ENCODE measurements at places on chromosomes 6 and 20. TPM values are rescaled to one million over a fixed set of nuclear protein-coding genes. Genes with fewer than 3 reads are reported as not detected.

The TCP11 gene
- total RNA-seq: not detected

The LPA gene
- not detected for total RNA-seq

The ARMH2 gene
- total RNA-seq: not detected

- H3K27me3 ChIP-seq: no peaks in the 10 kb centered on the region
- H3K36me3 ChIP-seq: no peaks in the 10 kb centered on the region
- H3K27ac ChIP-seq: 0 out of 2 replicates have a peak overlapping the region, but pooled peaks have one; percentile 11
- no peak overlapping the region for H3K4me3 ChIP-seq
- no peak for DNase-seq
Measured at GRCh38 chr20:50338479-50339391, 148.1 kb downstream of the CEBPB start.

DNA sequence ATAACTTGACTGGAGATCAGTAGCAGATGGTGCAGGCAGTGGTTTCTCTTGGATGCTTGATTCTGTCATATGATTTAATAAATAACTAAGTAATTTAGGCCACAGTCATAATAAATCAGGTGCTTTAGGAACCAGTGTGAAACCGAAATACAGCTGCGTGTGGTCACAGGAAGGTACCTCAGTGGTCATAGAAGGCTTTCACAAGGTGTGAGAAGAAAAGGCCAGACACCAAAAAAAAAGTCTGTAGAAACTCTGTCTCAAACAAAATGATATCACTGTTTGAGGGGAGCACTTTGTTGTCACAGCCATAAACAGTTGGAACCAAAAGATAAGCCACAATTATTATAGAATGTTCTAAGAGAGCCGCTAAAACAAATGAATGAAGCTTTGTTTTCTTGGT, 56.5 kb downstream of the ARMC2 start:
- no peak overlapping the region for H3K4me3 ChIP-seq
- no peaks in the 10 kb centered on the region for H3K27me3 ChIP-seq
- no peak for DNase-seq
- H3K27ac ChIP-seq: no peak overlapping the region
- H3K36me3 ChIP-seq: no peaks in the 10 kb centered on the region

DNA sequence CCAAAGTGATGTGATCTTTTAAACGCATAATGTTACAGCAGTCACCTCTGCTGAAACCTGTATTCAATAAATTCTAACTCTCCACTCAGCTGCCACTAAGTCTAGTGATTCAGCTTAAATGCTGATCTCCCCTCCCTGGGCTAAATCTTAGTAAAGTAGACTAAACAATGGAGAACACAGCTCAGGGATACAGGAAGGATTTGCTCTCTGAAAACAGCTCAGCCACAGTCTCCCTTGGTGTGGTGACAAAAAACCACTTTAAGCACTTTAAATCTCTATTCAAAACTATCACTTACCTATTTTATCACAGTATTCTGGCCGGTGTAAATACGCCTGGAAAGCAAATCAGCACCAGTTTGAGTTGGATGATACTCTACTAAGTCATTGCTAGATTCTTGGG, 130.6 kb downstream of the RFX6 start:
- H3K27ac ChIP-seq: no peak overlapping the region
- no peaks in the 10 kb centered on the region for H3K4me1 ChIP-seq
- no peak for DNase-seq

- no peaks in the 10 kb centered on the region for H3K36me3 ChIP-seq
- H3K27me3 ChIP-seq: no peaks in the 10 kb centered on the region
- H3K4me3 ChIP-seq: no peak overlapping the region
- H3K27ac ChIP-seq: no peak overlapping the region
- H3K4me1 ChIP-seq: no peaks in the 10 kb centered on the region
Measured at GRCh38 chr6:17150096-17150495, 48.2 kb downstream of the STMND1 start.

- H3K27ac ChIP-seq: no peak overlapping the region
- H3K4me1 ChIP-seq: no peaks in the 10 kb centered on the region
- H3K36me3 ChIP-seq: no peaks in the 10 kb centered on the region
Measured at GRCh38 chr20:16708602-16709001, 21.2 kb upstream of the SNRPB2 start.

All from PC-9 (cell line).